ENCODE measurements at places on chromosomes 7 and 10.

- no peak for DNase-seq
Observed at GRCh38 chr7:110645060-110645459, 445.9 kb upstream of the LRRN3 start.

DNA sequence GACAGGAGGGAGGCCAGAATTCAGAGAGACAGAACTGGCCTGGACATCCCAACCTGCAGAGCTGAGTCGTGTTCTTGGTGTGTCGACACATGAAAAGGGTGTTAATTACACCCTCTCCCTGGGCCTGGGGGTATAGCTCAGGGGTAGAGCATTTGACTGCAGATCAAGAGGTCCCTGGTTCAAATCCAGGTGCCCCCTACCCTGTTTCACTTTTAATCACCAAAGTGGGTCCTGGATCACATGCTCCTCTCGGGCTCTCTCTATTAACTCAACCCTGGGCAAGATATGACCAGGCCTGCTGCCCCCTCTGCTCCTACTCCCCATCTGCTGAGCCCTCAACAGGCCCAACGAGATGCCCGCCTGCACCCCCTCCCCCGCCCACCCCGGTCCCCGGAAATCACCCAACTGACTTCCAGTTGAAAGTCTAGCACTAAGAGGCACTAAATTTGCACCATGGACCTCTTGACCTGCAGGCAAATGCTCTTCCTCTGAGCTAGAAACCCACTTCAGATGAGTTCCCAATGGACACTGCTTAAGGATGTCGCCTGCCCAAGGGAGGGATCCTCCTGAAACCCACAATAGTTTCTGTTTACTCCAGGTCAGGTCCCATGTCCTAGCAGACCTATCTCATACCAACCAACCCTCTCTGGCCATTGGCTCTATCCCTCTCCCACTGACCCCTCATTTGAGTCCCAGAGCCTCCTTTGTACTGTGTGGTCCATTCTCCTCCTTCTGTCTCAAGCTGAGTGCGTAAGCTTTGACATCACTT, 137.6 kb downstream of the ZNF467 start:
- no peak for DNase-seq

GRCh38 chr10:117135480-117136140, 2.5 kb downstream of the VAX1 start:
- no peak for DNase-seq

DNA sequence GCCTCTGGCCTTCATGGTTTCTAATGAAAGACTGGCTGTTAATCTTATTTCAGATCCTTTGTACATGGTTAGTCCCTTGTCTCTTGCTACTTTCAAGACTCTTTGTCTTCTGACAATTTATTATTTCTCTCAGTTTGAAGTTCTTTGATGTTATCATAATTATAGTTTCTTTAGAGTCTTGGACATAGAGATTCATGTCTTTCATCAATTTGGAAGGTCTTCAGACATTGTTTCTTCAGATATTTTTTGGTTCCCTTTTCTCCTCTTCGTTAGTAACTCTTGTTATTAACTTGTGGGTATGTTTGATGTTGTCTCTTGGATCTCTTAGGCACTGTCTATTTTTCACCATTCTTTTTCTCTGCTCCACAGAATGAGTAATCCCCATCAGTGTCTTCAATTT, 8.7 kb downstream of the ZNF37A start:
- DNase-seq, result no peak

DNA sequence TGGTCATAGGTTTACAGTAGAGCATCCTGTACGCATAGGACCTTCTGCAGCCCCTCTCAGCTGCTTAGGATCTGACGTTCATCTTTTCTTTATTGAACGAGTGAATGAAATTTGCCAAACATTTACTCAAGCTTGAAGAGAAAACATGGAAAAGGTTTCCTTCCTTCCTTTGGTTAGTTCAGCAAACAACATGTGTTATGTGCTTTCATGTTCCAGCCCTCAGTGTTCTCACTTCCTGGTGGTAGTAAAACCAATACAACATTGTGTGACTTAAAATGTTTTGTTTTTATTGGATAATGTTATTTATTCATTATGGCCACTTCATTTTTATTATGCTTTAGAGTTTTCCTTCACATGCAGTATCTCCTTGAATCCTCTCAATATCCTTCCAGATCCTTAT, 1.4 kb upstream of the CDCA7L start:
- no peak for DNase-seq

- DNase-seq, result no peak
Observed at GRCh38 chr7:69451715-69452114, 146.6 kb upstream of the AUTS2 start.

GRCh38 chr7:148790131-148790726, 91.5 kb downstream of the CUL1 start:
- DNase-seq, result no peak

DNA sequence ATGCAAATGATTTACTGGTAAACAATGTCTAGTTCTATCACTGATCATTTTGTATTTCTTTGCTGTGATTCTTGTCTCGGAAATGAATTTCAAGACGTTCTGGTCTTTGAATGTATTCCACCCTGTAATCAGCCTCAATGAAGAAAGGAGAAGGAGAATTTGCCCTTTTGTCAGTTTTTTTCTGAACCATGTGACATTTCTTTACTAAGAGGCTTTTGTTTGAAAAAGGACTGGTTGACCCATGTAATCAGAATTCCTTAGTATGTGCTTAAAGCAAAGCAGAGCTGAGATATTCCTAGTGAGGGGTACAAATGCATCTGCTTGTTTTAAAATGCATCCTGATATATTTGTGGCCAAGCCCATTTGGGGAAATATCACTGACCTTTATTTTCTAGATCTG, 581.6 kb downstream of the ETV1 start:
- DNase-seq, result no peak

- no peak for DNase-seq
Observed at GRCh38 chr10:32148864-32149251, 92.6 kb upstream of the KIF5B start.

All from breast epithelium (tissue), 4 donors.